ENCODE measurements at places on chromosomes 3 and 15. TPM values are rescaled to one million over a fixed set of nuclear protein-coding genes. Genes with fewer than 3 reads are reported as not detected.

Gene KBTBD12
- 5.7 TPM for total RNA-seq

Gene SPINT1
- 1.1 TPM for total RNA-seq

Gene GPR149
- not detected for total RNA-seq

Gene GAP43
- not detected for total RNA-seq

Gene LTK
- total RNA-seq: 1.4 TPM

Gene PRSS50
- total RNA-seq: not detected

Gene DAZL
- not detected for total RNA-seq

Gene BNIP2
- total RNA-seq: 82.0 TPM

Gene PDIA5
- total RNA-seq: 9.7 TPM

Gene SKOR1
- total RNA-seq: 0.17 TPM

All from right cardiac atrium (tissue), 5 donors.